Endothelial cell (in vitro differentiated cells): ENCODE measurements at places on chromosomes 2 and 18. TPM values are rescaled to one million over a fixed set of nuclear protein-coding genes. Genes with fewer than 3 reads are reported as not detected.

DNA sequence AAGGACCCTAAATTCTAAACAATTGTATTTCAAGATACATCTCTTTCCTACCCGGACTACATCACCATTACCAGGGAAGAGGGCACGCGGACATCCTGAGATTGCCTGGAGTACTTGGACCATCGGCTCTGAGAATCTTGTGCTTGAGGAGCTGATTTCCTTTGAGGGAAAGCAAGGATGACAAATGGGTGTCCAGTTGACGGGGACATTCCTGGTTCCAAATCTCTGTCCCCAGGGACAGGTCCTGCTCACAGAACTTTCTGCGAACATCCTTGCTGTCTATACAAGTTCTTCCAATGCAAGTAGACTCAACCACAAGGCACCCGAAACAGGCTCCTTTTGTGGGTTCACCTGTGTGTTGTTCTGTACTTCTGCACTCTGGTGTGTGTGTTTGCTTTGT, 289.5 kb upstream of the MYT1L start:
- peaks cover 2% of the 10 kb centered on the region for H3K27me3 ChIP-seq
- no peak for DNase-seq
- no peak overlapping the region for H3K4me3 ChIP-seq
- no peaks in the 10 kb centered on the region for H3K36me3 ChIP-seq
- H3K4me1 ChIP-seq, result no peaks in the 10 kb centered on the region

GRCh38 chr2:88707003-88707402, 15.5 kb downstream of the RPIA start:
- H3K4me1 ChIP-seq, result no peaks in the 10 kb centered on the region
- no peak overlapping the region for H3K27ac ChIP-seq
- peaks cover 2% of the 10 kb centered on the region for H3K27me3 ChIP-seq
- no peak overlapping the region for H3K4me3 ChIP-seq
- H3K36me3 ChIP-seq, result peaks cover 37% of the 10 kb centered on the region

- H3K27me3 ChIP-seq, result no peaks in the 10 kb centered on the region
- H3K4me3 ChIP-seq, result no peak overlapping the region
- no peaks in the 10 kb centered on the region for H3K36me3 ChIP-seq
- DNase-seq, result no peak
- H3K27ac ChIP-seq, result no peak overlapping the region
Observed at GRCh38 chr2:106551417-106552130, 64.4 kb downstream of the CD8B2 start.

The DPYSL5 gene
- 0.23 TPM for total RNA-seq

GRCh38 chr18:5198311-5198710, 1.3 kb upstream of the AKAIN1 start:
- H3K4me3 ChIP-seq, result no peak overlapping the region
- H3K36me3 ChIP-seq, result no peaks in the 10 kb centered on the region
- no peak for DNase-seq
- H3K27me3 ChIP-seq, result peaks cover 22% of the 10 kb centered on the region
- H3K27ac ChIP-seq, result no peak overlapping the region

- DNase-seq, result no peak
- H3K27ac ChIP-seq, result no peak overlapping the region
- peaks cover 7% of the 10 kb centered on the region for H3K36me3 ChIP-seq
- no peak overlapping the region for H3K4me3 ChIP-seq
Observed at GRCh38 chr2:173229086-173229485, 125.6 kb upstream of the CDCA7 start.

DNA sequence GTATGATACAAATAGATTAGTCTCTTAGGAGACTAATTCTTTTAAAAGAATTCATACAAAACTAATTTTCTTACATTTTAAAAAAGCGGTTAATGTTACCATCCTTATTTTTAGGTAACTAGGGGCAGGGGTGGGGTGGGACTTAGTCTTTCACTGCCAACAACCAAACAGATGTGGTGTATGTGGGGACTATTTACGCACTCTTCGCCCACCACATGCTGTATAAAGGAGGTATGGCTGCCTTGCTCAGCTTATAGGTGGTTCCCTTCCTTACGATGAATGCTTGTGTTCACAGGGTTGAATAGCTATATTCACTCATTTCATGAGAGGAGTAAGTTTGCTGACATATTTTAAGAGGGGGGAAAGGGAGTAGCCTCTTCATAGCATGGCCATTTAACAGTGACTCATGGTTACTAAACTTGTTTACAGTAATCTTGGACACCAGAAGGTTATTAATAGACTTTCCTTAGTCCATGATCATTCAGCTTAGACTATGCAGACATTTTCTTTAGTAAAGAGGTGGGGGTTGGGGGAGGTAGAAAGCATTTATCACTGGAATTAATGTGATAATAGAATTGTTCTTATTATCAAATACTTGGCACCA, 61.8 kb downstream of the CAB39 start:
- H3K27ac ChIP-seq, result no peak overlapping the region
- H3K27me3 ChIP-seq, result no peaks in the 10 kb centered on the region
- no peak overlapping the region for H3K4me3 ChIP-seq
- H3K4me1 ChIP-seq, result peaks cover 11% of the 10 kb centered on the region
- DNase-seq, result no peak

DNA sequence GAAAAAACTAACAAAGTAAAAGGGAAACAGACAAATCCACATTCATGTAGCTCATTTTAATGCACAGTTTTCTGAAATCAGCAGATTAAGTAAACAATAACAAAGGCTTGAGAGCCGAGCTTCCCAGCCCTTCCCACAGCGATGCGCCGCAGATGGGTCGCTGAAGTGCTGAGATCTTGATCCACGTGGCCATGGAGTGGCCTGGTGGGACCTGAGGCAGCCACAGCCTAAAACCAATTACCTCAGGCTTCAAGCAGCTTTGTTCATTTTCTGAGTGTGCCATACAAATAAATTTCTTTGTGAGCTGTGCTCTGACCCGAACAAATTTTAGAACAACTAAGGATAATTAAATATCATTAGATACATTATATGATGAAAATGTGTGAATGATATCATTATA, 25.6 kb upstream of the CYRIA start:
- no peak for DNase-seq
- no peak overlapping the region for H3K4me3 ChIP-seq
- no peak overlapping the region for H3K27ac ChIP-seq

The NT5DC4 gene
- total RNA-seq, result not detected

DNA sequence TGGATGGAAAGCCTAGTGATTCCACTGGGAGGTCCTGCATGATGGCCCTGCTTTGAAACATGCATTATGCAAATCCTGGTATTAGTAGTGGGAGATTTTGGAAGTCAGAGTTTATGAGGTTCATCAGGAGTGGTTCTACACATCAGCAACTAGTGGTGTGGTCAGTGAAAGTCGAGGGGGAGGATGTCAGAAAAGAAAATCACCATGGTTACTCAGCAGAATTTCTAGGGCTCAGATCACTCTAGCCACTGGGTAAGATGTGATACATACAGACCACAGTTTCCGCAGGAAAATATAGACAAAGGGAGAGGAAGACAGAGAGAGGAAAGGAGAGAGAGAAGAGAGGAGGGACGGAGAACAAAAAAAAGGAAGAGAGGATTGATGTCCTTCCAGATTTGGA, 2100.7 kb upstream of the PIK3C3 start:
- H3K27ac ChIP-seq, result no peak overlapping the region
- H3K27me3 ChIP-seq, result no peaks in the 10 kb centered on the region
- no peaks in the 10 kb centered on the region for H3K36me3 ChIP-seq
- no peak overlapping the region for H3K4me3 ChIP-seq
- DNase-seq, result no peak

The DSG1 gene
- total RNA-seq, result not detected

DNA sequence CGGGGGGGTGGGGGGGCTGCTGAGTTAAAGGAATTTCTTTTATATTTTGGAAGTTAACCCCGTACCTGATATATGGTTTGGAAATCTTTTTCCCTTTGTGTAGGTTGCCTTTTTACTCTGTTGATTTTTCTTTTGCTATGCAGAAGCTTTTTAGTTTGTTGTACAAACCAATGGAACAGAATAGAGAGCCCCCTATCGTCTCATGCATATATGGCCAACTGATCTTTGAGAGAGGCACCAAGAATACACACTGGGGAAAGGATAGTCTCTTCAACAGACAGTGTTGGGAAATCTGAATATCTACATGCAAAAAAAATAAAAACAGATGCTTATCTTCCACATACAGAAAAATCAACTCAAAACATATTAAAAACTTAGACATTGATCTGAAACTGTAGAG, 647.8 kb upstream of the KLHL29 start:
- no peak overlapping the region for H3K4me3 ChIP-seq
- H3K4me1 ChIP-seq, result no peaks in the 10 kb centered on the region
- no peak for DNase-seq
- no peak overlapping the region for H3K27ac ChIP-seq
- no peaks in the 10 kb centered on the region for H3K36me3 ChIP-seq

The DARS1 gene
- 82.9 TPM for total RNA-seq

- DNase-seq, result no peak
- peaks cover 4% of the 10 kb centered on the region for H3K36me3 ChIP-seq
- peaks cover 54% of the 10 kb centered on the region for H3K4me1 ChIP-seq
Observed at GRCh38 chr2:43136011-43136799, 90.2 kb downstream of the ZFP36L2 start.

The NR4A2 gene
- total RNA-seq, result 3.9 TPM

The HRH4 gene
- not detected for total RNA-seq

The IL1F10 gene
- total RNA-seq, result not detected

DNA sequence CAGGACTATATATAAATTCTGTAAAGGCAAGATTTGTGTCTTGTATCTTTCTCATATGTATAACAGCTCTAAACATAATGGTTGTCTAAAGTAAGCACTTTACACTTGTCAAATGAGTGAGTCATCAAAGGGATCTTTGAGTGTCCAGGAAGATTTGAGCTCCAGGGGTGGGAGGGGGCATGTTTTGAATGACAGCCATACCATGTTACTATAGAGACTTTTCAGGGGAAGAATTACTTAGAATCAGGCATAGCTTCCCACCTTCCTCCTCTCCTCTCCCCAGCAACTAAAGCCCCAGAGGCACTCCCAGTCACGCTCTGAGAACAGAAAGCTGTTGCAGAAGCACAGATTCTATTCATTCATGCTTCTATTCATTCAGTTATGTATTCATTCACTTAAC, 65.8 kb upstream of the ALK start:
- H3K27ac ChIP-seq, result no peak overlapping the region
- H3K36me3 ChIP-seq, result no peaks in the 10 kb centered on the region
- peaks cover 13% of the 10 kb centered on the region for H3K4me1 ChIP-seq
- no peak for DNase-seq
- no peak overlapping the region for H3K4me3 ChIP-seq

- H3K36me3 ChIP-seq, result no peaks in the 10 kb centered on the region
- H3K27me3 ChIP-seq, result no peaks in the 10 kb centered on the region
- DNase-seq, result no peak
Observed at GRCh38 chr18:61413396-61413795, 80.2 kb downstream of the CDH20 start.

The ZNF804A gene
- 2.2 TPM for total RNA-seq

- no peaks in the 10 kb centered on the region for H3K36me3 ChIP-seq
- H3K4me1 ChIP-seq, result peaks cover 9% of the 10 kb centered on the region
Observed at GRCh38 chr2:178275600-178275999, 81.3 kb downstream of the OSBPL6 start.

The DCC gene
- total RNA-seq, result 14.7 TPM

DNA sequence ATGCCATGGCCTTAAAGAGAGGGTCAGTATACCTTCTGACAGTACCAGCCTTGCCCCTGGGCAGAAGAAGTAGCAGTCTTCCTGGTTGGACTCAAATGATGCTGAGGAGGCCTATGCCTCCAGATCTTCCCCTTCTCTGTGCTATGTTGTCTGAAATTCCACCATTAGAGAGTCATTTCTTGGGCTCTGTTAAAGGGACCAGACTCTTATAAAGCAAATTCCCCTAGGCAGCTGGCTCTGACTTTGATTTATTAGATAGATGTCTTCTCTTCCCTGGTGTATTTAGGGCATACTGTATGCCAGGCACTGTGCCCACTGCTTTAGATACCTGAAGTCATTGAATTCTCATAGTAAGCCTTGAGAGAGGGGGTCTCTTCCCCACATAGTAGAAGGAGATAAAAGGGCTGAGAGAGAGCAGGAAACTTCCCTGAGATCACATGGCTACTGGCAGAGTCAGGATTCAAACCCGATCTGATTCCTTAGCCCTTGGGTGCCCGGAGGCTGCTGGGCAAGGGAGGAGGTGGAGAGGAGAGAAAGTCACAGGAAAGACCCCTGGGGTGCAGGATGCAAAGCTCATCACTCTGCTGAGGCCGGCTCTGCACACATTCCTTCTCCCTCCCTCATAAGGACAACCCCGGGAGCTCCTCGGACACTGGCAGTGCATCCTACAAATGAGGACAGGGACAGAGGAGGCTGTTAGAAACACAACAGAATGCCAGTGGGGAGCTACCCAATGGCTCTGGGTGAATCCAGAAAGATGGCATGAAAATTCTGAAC, 23.0 kb downstream of the COPS9 start:
- H3K27me3 ChIP-seq, result peaks cover 3% of the 10 kb centered on the region
- no peak overlapping the region for H3K4me3 ChIP-seq
- H3K4me1 ChIP-seq, result no peaks in the 10 kb centered on the region
- H3K36me3 ChIP-seq, result peaks cover 4% of the 10 kb centered on the region

GRCh38 chr18:79400591-79401381, 5.1 kb downstream of the NFATC1 start:
- peak overlapping the region; percentile 77 for H3K27ac ChIP-seq
- peaks cover 28% of the 10 kb centered on the region for H3K27me3 ChIP-seq
- peak overlapping the region; percentile 89 for H3K4me3 ChIP-seq
- peaks cover 29% of the 10 kb centered on the region for H3K4me1 ChIP-seq
- DNase-seq, result no peak
- H3K36me3 ChIP-seq, result peaks cover 9% of the 10 kb centered on the region
